ENCODE measurements at places on chromosomes 5 and 9.

DNA sequence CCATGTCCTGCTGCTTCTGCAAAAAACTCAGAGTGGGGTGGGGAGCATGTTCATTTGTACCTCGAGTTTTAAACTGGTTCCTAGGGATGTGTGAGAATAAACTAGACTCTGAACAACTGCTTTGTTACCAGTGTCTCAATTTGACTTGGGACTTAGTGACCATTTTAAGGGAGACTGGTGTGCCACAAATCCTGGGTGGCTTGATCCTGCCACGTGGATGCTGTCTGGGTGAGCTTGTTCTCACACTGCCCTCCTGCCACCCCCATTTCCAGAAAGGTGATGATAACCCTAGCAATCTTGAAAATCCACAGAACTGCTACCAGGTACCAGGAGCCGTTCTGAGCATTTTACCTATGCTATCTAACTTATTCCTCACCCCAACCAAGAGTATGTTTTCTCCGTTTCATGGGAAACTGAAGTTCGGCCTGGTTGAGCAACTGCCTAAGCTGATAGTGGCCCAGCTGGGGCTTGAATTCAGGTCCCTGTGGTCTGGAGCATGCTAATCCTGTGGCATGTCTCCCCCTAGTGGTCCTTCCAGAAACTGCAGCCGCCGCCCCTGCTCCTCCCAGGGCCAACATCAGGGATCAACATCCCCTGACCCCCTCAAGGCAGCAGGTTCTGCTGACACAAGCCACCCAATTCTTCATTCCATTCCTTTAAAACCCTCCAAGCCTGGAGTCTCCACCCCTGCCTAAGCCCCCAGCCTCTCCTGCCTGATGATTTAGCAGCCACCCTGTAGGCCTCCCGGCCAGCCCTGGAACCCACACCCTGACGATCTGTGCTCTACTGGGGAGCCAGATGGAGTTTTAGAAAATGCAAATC is 2.8 kb downstream of the IL3 start:
- DNase-seq = peak; percentile 26

GRCh38 chr9:134988706-134989105 is 71.0 kb upstream of the FCN1 start:
- DNase-seq = no peak

GRCh38 chr5:150279330-150280020 is 10.1 kb downstream of the CAMK2A start:
- DNase-seq = no peak

DNA sequence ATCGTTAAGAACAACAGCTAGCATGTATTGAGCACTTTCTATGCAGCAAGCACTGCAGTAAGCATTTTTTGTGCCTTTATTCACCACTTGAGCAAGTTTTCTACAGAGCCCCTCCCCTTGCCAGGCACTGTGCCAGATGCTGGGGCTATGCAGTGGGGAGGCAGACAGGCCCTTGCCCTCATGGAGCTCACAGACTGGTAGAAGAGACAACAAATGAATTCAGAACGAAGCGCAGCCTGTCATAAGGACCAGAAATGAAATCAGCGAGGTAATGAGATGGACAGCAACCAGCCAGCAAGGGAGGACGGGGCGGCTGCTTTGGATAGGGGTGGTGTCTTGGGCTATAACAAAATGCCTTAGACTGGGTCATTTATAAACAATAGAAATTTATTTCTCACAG is 68.8 kb downstream of the C9orf50 start:
- no peak for DNase-seq

DNA sequence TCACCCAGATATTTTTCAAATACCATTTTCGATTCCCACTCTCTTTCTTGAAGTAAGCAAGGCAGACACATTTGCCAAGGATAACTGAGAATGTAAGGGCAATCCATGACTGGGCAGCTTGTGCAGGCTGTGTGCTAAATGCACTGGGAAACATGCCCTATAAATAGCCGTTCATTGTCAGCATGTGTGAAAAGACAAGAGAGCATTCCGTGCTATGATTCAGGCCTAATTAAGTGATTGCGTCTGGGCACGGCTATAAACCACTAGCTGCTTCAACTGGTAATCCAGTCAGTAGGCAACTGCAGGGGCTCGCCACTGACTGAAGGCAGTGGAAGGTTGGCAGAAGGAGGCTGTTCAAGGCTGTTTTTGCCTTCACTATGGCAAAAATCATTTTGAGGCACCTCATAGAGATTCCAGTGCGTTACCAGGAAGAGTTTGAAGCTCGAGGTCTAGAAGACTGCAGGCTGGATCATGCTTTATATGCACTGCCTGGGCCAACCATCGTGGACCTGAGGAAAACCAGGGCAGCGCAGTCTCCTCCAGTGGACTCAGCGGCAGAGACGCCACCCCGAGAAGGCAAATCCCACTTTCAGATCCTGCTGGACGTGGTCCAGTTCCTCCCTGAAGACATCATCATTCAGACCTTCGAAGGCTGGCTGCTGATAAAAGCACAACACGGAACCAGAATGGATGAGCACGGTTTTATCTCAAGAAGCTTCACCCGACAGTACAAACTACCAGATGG is at the start of gene HSPB3:
Gene HSPB3, plus strand, starts transcription at position 287 of the 745 bp plus-strand sequence. Its CDS starts 91 bp downstream, at position 378.
- no peak for DNase-seq

DNA sequence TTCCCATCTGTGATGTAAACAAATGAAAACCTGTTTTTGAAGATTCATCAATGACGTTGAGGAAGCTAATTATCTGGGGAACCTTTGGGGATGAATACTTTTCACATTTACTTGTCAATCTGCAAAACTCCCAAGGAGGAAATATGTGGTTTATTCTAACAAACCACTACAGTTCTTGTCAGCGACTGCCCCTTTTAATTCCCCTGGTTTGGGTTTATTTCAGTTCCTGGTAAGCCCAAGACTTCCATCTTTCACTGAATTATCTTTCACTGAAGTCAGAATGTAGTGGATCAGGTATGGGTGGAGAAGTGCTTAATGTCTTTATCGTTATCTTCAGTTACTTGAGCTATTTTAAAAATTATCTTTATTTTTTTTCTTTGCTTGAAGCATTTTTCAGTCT is 40.2 kb downstream of the TLR4 start:
- DNase-seq = no peak

- DNase-seq = no peak
Observed at GRCh38 chr9:133835262-133835901, 97.2 kb upstream of the SARDH start.

DNA sequence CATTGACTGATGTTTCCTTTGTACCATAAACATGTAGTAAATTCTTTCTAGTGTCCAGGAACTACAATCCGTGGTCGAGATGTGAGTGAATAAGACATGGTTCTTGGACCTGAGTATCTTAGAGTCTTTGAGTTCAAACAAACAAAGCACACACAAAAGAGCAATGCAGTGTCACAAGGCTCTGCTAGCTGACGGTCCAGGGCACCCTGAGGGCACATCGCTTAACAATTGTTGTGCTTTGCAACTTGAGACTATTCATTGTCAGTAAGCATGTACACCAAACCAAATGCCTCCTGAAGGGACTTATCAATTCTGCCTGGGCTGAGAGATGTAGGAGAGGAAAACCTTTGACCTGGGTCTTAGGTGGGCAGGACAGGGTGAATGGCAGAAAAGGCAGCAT is 84.8 kb downstream of the CAMK4 start:
- DNase-seq = no peak

DNA sequence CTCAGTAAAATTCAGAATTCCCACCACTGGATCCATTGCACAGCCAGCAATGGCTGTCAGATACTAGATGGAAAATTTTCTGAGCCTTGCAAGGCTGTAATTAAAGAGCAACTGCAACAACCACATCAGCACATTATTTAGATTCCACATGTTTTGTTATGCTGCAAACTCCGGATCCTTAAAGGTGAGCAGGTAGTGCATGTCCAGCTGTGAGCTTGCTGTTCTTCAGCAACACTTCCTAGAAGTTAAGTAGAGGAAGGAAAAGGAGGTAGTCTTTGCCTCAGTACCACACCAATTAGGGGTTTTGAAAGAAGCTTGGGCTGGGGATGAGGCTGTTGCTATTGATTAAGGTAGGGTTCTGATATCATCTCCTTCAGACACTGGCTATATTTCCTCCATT is 144.3 kb downstream of the AUH start:
- no peak for DNase-seq

GRCh38 chr9:99169982-99170761 is 51.6 kb downstream of the ALG2 start:
- peak; percentile 93 for DNase-seq

DNA sequence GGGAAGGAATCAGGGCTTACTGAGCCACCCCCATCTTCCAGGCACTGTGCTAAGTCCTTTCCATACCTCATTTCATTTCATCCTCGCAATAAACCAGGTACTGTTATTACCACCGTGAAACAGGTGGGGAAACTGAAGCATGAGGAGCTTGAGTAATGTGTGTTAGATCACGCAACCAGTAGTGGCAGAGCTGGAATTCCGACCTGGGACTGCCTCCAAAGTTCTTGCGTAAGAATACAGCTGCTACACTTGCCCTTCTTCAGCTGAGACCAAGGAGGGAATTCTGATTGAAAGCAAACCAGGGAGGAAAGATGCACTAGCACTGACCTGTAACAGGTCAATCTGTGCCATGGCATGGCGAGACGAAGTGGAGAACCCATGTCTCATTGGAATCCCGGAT is 113.4 kb upstream of the MSX2 start:
- DNase-seq = no peak

GRCh38 chr5:106092455-106092854 is 1578.3 kb downstream of the EFNA5 start:
- no peak for DNase-seq

GRCh38 chr9:70554881-70555280 is 140.4 kb upstream of the KLF9 start:
- DNase-seq = no peak

- no peak for DNase-seq
Observed at GRCh38 chr5:140927228-140927573, 1.1 kb downstream of the PCDHAC1 start.

DNA sequence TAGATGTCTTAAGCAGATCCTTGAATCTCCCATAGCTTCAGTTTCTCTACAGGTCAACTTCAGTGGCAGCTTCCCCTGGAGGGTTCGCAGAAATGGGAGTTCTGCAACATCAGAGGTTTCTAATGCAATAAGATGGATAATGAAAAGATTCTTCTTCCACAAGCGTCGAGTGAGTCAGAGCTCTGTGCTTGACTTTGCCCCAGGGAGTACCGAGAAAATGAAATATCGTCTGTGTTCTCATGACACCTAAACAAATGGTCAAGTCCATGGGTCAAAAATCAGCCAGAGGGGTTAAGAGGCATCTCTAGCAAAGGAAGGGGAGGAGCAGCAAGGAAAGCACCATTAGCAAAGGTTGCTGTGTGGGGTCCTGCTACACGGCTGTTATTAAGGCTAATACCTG is 3.2 kb upstream of the ADRA1B start:
- DNase-seq = no peak

DNA sequence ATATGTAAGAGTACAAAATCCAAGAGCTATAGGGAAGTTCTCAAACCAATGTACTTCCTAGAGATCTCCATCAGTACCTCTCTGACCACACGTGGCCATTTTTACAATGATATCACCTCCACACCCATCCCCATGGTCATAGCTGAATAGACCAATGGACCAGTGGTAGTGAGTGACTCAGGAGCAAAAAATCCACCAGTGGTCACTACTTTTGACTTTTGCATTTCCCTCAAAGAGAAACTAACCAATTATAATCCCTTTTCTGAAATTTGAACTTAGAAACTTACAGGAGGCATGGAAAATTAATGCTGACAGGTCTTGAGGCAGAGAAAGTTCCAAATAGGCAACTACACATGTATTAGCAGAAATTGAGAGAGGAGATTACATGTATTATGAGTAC is 238.4 kb downstream of the TRPM3 start:
- no peak for DNase-seq

GRCh38 chr5:138719811-138720210 is 33.4 kb upstream of the CTNNA1 start:
- no peak for DNase-seq

- no peak for DNase-seq
Observed at GRCh38 chr9:92291577-92291976, 1.9 kb downstream of the IARS1 start.

DNA sequence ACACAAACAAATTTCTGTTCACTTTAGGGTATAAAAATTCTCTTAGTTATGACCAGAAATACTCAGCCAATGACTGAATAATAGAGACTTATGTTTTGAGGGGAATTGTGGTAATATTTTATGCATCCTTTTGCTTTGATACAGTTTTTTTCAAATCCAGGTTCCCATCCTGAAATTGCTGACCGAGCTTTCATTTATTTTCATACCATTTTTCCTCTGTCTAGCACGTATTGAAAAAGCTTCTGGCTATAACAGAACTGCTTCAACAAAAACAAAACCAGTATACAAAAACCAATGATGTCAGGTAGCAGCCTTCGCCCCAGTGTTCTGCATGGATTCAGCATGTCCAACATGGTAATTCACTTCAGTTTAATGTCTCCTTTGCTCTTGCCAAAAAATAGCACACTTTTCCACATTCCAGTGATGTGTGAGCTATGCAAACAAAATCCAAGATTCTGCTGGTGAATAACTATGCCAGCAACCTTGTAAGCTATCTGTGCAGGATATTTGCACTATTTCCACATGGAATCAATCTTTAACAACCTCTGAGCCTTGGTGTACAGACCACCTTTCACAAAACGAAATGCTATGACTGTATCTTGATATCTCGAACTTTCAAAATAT is 22.0 kb downstream of the CCNH start:
- no peak for DNase-seq

DNA sequence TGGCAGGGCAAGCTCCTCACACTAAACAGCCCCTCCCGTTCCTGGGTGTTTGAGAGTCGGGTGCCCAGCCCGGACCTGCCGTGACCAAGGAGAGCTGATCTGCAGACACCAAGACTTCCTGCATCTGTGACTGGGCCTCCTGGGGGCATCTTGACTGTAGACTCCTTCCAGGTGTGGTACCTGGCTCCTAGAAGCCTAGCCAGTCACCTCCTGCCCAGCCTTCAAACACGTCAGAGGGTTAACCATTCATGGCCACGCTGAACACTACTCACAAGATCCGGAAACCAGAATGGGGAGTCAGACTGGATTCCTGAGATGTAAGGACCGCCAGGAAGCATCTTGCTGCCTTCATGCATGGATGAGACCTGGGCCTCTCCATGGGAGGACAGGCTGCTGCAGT is 3.7 kb upstream of the LCN2 start:
- no peak for DNase-seq

GRCh38 chr5:133376986-133377385 is 235.4 kb downstream of the FSTL4 start:
- DNase-seq = no peak

DNA sequence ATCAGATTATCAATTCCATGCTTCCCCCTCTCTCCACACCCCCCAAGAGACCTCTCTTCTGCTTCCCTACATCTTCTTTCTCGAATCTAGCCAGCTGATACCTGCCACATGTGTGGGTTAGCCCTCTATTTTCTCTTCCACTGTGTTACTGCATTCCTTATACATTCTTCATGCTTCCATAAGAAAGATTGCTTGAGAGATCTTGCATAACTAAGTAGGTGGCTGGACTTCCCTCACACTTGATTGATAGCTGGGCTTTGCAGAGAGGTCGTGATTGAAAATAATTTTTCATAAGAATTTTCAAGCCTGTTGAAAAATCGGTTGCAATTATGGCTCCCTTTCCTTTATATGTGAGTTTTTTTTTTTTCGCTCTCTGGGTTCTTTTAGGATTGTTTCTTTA is 33.0 kb upstream of the PANK3 start:
- no peak for DNase-seq

Data from NCI-H774 (cell line).